ENCODE measurements at places on chromosomes 16 and 17.
A peak's percentile ranks its signal among the peaks of the same experiment; 100 is the strongest.

GRCh38 chr17:41799366-41799765, 12.4 kb downstream of the P3H4 start:
- no peak for DNase-seq

- no peak for DNase-seq
Measured at GRCh38 chr17:66783656-66784381, 51.1 kb upstream of the CACNG5 start.

GRCh38 chr16:20380782-20381181, 23.8 kb downstream of the PDILT start:
- no peak for DNase-seq

- DNase-seq = peak; percentile 22
Measured at GRCh38 chr17:74280093-74280513, 6.1 kb downstream of the DNAI2 start.

DNA sequence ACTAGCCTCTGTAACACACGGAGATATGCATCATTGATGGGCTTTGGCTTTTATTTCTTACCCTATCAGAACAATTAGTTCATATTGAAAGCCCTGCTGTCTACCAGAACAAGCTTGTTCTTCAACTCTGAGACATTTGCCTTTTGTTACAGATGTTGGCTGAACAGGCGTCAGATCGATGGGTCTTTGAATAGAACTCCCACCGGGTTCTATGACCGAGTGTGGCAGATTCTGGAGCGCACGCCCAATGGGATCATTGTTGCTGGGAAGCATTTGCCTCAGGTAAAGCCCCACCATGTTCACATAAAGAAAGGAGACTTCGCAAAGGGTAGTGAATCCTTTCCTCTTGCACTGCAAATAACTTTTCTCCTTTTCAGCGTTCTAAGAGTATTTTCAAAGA, 232.1 kb downstream of the PHKB start:
- no peak for DNase-seq

- DNase-seq = no peak
Measured at GRCh38 chr17:66956941-66957340, 7.6 kb upstream of the CACNG4 start.

DNA sequence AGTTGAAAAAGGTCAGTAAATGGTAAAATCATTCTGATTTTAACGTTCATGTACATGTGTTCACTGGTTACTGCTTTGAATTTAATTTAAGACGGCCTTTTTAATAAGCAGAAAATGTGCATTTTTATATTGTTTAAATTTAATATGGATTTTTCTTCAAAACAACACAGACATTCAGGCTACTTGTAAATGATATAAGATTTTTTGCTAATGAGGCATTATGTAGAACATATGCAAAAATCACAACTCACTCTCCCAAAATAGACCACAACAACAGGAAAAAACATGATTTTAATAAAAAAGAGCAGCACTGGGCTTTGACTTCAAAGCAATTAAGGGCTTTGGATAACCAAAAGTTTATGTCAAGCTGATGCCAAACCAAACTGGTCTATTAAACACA, 22.3 kb downstream of the RPGRIP1L start:
- DNase-seq = no peak

DNA sequence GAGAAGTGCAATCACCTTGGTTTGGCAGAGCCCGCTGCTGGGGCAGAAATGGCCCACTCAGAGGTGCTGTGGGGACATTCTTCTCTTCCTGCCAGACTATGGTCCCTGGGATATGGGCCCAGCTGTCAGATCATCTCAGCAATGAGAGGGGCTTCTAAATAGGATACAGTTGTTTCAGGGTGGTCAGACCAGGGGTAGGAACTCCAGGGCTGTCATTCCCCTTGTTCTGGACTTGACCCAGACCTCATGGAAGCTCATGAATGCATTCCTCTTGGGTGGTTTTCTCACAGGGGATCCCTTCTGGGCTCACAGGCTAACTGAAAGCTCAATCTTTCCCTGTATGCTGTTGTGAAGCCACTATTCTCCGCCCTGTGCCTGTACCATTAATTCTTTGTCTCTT, 347.2 kb downstream of the SLC39A11 start:
- no peak for DNase-seq

GRCh38 chr17:20032636-20033035, 23.5 kb downstream of the SPECC1 start:
- no peak for DNase-seq

DNA sequence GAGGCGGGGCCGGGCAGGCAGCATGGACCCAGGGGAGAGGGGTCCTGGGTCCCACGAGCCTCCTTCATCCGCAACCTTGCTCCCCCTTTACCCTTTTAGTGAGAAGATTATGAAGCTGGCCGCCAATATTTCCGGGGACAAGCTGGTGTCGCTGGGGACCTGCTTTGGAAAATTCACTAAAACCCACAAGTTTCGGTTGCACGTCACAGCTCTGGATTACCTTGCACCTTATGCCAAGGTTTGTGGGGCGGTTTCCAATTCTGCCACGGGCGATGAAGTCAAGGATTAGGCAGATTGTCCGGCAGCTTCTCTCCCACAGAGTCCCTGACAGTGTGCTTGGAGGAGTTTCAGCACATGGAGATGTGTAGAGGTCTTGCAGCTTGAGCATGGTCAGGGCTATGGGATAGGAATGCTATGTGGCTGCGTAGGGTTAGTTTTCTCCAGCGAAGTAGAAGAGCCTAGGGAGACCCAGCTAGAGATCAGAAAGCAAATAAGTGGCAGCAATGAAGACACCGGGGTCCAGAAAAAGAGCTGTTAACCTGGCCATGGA, 598 bp downstream of the NIP7 start:
- DNase-seq = peak; percentile 35

- no peak for DNase-seq
Measured at GRCh38 chr16:1261131-1261892, 5.4 kb downstream of the TPSD1 start.

DNA sequence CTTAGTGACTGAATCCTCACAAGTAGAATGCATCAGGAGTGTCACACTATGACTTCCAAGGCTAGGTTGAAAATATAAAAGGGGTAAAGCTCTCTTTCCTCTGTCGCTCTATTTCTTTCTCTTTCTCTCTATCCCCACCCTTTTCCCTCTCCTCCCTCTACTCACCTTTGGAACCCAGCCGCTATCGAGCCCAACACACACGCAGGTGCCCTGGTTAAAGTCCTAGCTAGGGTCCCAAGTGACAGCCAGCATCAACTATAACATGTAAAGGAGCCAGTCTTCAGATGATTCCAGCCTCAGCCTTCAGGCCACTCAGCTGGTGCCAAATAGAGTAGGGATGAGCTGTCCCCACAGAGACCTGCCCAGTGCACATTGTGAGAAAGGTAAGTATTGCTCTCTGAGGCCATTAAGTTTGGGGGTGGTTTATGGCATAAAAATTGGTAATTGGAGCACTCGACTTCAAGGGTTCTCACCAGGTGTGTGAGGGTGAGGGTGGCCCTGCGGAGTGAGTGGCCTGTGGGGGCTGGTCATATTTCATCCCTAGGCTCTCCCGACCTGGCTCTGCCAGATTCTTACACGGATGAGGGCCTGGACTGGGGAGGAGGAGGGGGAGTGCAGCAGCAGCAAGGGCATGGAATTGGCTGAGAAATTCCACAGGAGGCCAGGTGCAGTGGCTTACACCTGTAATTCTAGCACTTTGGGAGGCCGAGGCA, 14.9 kb upstream of the C16orf54 start:
- no peak for DNase-seq

DNA sequence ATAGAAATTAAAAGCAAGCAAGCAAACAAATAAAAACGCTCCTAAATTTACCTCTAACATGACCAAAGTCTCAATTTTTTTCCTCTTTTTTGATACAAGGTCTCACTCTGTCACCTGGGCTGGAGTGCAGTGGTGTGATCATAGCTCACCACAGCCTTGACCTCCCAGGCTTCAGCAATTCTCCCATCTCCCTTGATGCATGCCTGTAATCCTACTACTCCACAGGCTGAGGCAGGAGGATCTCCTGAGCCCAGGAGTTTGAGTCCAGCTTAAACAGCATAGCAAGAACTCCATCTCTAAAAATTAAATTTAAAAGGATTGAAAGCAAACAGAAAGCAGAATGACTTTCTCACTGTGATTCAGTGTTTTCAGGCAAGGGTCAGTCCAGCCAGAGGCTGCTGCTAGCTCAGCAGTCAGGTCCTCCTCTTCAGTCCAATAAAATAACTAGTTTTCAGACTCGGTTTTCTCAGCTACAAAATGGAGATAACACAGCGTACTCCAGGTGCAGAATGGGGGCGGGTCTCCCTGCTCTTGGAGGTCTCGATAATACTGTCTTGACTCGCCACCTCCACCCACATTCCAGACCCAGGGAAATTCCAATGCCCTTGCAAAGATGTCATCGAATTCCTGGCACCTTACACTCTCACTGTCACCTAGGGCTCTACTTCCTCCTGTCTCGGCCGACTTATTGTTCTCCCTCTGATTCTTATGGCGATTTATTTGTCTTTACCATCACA, 20.7 kb upstream of the MRTFB start:
- DNase-seq = no peak

GRCh38 chr17:79840269-79840988, 1.2 kb upstream of the CBX4 start:
- DNase-seq = no peak

DNA sequence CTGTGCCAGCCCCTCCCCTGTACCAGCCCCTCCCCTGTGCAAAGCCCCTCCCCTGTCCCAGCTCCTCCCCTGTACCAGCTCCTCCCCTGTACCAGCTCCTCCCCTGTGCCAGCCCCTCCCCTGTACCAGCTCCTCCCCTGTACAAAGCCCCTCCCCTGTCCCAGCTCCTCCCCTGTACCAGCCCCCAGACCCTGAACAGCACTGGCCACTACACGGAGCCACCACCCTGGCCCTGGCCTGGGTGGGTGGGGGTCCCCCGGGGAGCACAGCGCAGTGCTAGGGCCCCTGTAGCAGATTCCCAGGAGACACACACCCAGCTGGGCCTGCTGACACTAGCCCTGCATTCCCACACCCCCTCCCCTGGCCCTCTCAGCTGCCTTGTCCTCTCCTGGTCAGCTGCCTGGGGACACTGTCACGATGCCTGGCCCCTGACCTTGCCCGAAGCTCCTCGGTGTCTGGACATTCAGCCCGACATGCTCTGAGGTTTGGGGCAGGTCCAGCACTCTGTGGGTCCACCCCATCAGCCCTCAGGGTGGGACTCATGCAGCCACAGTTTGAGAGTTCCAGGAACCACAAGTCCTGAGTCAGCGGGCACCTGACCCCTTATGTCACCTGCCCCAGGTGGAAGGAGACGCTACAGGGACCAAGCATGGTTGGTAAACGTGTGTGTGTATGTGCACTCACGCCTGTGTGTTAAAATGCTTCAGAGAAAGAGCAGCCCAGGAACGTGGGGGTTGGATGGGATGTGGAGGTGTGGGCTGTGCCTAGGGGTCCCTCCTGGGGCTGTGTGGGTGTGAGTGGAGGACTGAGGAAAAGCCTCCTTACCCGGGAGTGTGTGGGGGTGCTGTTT, 114.2 kb downstream of the METRNL start:
- DNase-seq = no peak

Measured in stimulated activated CD4-positive, alpha-beta T cell treated with anti-CD3 and anti-CD28 coated beads, TNF-alpha, amount 100 ng/mL, for 24 hours (primary cell).